ENCODE measurements at places on chromosomes 11 and 22. TPM values are rescaled to one million over a fixed set of nuclear protein-coding genes. Genes with fewer than 3 reads are reported as not detected.

The CDCA5 gene
- total RNA-seq, result 46.7 TPM

GRCh38 chr11:2551131-2551530 lies 106.3 kb downstream of the KCNQ1 start:
- no peak for DNase-seq

- no peak for DNase-seq
These were observed 198.9 kb downstream of the ADAMTS15 start for GRCh38 chr11:130647371-130647770.

- DNase-seq, result no peak
These were observed 9.5 kb downstream of the HARBI1 start for GRCh38 chr11:46607516-46607915.

- no peak for DNase-seq
These were observed 4.6 kb upstream of the MRGPRG start for GRCh38 chr11:3222941-3223915.

- DNase-seq, result no peak
These were observed 83.0 kb downstream of the ABTB2 start for GRCh38 chr11:34274712-34275398.

The NLRP6 gene
- total RNA-seq, result not detected

DNA sequence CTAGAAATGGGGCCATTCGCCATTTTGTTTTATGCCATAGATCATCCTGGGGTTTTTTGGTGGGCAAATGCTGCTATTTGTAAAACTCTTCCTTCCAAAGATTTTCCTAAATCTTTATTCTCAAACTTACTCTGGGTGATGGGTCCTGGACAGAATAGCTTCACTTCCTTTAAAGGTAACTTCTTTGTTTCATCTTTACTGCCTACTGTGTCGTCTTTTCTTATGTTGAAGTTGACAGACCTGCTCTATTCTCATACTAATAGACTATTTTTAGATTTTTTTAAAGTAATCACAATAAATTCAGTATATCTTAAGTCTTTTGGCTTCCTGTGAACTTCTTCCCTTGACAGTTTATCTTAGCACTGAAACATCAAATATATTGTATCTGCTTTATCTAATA lies 98.6 kb downstream of the YAP1 start:
- DNase-seq, result no peak

DNA sequence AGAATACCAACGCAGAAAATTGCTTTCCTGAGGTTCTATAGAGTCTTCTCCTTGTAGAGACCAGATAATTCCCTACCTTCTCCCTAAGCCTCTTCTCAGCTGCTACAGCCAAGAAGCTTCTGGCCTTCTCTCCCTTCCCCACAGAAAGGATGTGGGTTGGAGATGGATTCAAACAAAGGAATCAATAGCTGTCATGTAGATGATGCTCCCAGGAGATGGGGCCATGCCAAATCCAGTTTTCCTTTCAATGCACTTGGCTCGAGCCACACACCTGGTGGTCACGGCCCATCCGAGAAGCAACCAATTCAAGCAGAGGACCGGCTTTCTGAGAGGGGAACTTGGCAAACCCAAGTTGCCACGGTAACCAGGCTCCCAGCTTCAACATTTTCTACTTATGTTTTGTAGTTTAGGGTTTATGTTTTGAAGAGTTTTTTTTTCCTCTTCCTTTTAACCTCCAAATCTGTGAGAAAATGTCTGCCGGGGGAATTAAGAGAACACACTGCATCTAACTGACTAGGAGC lies 31.3 kb upstream of the OPCML start:
- no peak for DNase-seq

- DNase-seq, result no peak
These were observed 289.7 kb downstream of the ST3GAL4 start for GRCh38 chr11:126645186-126645585.

- DNase-seq, result no peak
These were observed 33.9 kb downstream of the MARK2 start for GRCh38 chr11:63872800-63873197.

All from neural progenitor cell (in vitro differentiated cells).